ENCODE measurements at places on chromosomes 12 and 14. TPM values are rescaled to one million over a fixed set of nuclear protein-coding genes. Genes with fewer than 3 reads are reported as not detected.

ISM2 gene
- polyA plus RNA-seq: not detected

GRCh38 chr12:42283739-42284138 is 42.2 kb downstream of the ZCRB1 start:
- DNase-seq: no peak

DNA sequence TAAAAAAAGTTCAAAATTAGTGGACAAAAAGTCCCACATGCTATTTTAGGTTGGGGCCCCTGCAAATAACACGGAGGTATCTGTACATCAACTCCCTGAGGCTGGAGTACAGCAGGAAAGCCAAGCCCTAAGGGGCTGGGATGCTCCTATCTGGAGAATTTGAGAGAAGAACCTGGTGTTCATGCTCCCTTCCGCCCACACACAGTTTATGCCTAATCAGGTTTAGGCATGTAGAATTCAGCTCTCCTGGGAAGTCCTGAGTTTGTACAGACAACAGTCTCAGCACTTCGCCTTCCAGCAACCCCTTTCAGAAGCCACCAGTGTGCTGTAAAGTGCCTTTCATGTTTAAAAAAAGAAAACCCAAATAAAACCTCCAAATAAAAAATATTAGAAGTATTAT is 237.3 kb upstream of the GRIP1 start:
- DNase-seq: no peak

DNA sequence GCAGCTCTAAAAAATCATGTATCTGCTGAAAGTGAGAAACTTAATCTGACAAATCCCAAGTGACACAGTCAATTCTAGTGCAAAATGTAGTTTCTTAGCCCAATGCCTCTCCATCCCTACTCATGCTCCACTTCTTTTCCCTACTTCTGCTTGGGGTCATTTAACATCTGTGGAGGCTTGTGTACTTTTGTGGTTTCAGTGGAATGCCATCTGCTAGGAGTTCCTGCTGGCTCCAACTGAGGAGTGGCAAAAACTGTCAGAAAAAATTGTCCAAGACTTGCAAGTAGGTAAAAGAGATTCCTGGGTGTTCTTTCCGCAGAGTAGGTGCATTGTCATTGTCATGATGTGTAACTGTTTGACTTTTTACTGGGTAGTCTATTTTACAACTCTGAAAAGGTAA is 12.5 kb upstream of the AVPR1A start:
- no peak for DNase-seq

- DNase-seq: no peak
Measured at GRCh38 chr14:64515053-64515452, 10.5 kb downstream of the ZBTB1 start.

GRCh38 chr14:102557434-102558226 is 34.8 kb upstream of the RCOR1 start:
- no peak for DNase-seq

Measured in right lung (tissue), 10 donors.